ENCODE measurements at places on chromosomes 16 and 17. TPM values are rescaled to one million over a fixed set of nuclear protein-coding genes. Genes with fewer than 3 reads are reported as not detected.

DNA sequence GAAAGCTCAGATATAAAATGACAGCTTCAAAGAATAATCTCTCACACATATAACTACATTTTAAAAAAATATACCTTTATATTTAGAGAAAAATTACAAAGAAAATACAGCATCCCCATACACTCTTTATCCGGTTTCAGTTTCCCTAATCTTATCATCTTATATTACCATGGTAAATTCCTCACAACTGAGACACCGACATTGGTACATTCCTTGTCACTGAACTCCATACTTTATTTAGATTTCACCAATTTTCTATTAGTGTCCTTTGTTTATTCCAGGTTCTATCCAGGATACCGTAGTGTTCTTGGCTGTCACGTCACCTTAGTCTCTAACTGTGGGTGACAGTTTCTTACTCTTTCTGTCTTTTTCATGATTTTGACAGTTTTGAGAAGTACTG is 22.0 kb upstream of the ABCA10 start:
- DNase-seq, result no peak

GRCh38 chr17:39239640-39240314 is 14.0 kb upstream of the STAC2 start:
- DNase-seq, result peak; percentile 86

The CCL8 gene
- not detected for total RNA-seq

- no peak for DNase-seq
Observed at GRCh38 chr17:80445007-80445725, 30.2 kb downstream of the ENDOV start.

DNA sequence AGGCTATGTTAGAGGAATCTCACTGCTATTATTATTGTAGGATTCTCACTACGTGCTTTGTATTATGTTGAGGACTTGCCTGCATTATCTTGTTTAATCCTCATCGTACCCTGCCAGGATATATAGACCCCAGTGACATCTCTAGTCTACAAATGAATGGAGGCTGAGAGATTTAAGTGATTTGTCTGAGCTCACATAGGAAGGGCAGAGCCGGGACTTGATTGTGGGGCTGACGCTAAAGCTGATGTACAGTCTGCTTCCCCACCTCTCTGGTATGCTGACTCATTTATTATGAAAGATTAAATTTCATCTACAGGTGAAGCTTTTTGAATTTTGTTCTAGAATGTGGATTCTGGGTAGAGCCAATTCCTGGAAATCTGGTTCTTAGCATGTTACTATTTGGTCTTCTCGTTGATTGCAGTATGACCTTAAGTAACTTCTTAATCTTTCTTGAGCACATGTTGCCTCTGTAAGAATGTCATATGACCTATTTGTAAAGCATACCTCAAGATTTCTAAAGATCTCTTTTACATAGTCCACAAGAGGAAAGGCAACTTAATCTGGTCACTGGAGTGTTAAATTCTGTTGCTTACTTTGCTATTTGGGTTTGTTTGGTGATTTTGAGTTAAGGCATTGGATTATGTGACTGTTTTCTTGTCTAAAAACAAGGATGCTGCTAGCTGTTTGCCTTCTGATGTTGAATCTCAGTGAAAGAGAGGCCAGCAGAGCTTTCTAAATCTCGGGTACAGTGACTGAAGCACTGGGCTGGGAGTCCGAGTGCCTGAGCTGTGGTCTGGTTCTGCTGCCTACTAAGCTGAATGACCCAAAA is 12.4 kb downstream of the METTL9 start:
- DNase-seq, result peak; percentile 57

GRCh38 chr16:57113042-57113453 is 20.7 kb downstream of the CPNE2 start:
- DNase-seq, result no peak

The ESRP2 gene
- total RNA-seq, result 0.77 TPM

- no peak for DNase-seq
Observed at GRCh38 chr17:36671144-36671543, 69.8 kb downstream of the MRM1 start.
